ENCODE measurements at places on chromosomes 7 and 10. TPM values are rescaled to one million over a fixed set of nuclear protein-coding genes. Genes with fewer than 3 reads are reported as not detected.

Gene C10orf67
- not detected for total RNA-seq

DNA sequence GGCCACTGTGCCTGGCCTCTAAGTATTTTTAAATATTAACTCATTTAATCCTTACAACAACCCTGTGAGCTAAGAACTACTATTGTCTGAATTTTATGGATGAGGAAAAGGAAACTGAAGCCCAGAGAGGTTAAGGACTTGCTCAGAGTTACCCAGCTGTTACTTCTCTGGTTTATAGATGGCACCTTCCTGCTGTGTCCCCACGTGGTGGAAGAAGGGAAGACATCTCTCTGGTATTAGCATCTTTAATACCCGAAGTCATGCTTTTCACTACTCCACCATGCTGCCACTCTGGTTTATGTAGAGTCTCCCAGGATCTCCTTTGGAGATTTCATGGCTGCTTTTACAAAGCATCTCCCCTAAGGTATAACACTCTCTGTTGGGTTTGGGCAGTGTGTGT is 105.5 kb upstream of the MKLN1 start:
- DNase-seq = no peak

DNA sequence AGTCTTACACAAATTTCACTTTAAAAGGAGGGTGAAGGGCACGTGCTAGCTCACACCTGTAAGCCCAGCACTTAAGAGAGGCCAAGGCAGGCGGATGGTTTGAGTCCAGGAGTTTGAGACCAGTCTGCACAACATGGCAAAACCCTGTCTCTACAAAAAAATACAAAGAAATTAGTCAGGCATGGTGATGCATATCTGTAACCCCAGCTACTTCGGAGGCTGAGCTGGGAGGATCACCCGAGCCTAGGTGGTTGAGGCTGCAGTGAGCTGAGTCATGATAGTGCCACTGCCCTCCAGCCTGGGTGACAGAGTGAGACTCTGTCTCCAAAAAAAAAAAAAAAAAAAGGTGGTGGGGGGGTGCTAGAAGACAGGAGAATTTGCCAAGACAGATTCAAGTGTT is 237.3 kb upstream of the KLF14 start:
- DNase-seq = no peak

DNA sequence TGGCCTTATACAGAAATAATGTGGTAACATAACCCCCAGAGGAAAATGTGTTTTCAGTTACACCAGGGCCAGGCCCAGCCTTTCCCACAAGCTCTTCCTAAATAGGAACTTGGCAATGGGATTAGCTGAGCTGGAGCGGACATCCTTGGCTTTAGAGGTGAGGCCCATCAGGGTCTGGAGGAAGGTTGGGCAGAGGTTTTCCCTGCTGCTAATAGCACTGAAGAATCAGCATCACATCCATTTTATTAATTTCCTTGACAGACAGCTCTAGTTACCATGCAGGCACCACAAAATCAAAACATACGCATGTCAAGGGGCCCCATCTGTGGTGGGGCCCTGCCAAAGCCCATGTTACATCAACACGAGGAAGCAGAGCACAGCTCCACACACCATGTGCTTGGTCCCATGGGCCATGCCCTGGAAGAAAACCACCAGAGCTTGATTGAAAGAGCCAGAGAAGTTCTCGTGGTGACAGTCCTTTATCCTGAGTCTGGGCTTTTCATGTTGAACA is 566.6 kb downstream of the KCNMA1 start:
- DNase-seq = no peak

GRCh38 chr10:12721334-12721733 is 280.2 kb downstream of the CCDC3 start:
- no peak for DNase-seq

DNA sequence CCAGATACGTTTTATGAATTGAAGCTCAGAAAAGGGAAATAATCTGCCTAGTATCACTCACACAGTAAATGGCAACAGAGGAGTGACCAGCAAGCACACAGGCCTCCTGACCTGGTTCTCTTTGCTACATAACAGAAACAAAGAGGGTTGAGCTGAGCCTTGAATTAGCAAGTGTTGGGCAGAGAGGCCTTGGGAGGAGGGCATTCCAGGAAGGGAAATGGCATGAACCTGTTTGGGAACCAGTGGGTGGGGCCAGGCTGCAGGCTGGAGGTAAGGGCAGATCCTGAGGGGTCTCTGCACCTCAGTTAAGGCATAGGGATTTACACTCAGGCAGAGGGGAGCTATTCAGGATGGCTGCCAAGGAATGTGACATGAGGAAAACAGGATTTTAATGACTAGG is 24.8 kb upstream of the CYCS start:
- DNase-seq = no peak

DNA sequence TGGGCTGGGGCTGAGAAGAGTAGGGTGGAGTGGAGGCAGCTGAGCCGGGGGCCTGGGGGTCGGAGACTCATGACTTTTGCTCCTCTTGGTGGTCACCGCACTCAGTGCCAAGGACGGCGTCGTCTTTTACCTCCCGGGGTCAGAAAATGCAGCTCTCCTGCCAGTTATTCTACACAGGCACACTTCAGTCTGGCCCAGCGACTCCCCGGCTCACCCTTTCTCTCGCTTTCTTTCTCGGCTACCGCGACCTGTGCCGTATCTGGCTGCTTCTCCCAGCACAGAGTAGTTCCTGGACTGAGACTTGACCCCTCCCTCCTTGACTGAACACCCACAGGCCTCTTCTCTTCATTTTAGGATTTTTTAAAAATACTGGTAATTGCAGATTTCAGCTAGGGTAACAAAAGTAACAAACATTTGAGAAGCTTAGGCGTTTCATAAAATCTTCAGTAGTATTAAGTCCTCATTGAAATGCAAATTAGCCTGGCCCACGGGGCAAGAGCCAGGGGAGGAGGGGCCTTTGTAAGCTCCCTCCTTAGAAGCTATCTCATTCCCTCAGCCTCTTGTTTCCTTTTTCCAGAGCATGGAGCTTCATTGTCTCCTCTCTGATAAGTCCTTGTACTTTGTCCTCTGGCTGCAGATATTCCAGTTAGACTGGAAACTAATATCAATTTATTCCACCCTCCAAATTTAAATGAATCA is 1.1 kb upstream of the PRLHR start:
- DNase-seq = no peak

- DNase-seq = no peak
Observed at GRCh38 chr7:90980545-90980944, 283.7 kb upstream of the FZD1 start.

- no peak for DNase-seq
Observed at GRCh38 chr7:739455-739982, 12.4 kb upstream of the PRKAR1B start.

Gene MSS51
- 3.3 TPM for total RNA-seq

GRCh38 chr7:24334012-24334411 is 50.0 kb downstream of the NPY start:
- DNase-seq = no peak

GRCh38 chr10:119243967-119244366 is 36.6 kb downstream of the GRK5 start:
- DNase-seq = no peak

Gene CAMK2B
- 2.7 TPM for total RNA-seq

DNA sequence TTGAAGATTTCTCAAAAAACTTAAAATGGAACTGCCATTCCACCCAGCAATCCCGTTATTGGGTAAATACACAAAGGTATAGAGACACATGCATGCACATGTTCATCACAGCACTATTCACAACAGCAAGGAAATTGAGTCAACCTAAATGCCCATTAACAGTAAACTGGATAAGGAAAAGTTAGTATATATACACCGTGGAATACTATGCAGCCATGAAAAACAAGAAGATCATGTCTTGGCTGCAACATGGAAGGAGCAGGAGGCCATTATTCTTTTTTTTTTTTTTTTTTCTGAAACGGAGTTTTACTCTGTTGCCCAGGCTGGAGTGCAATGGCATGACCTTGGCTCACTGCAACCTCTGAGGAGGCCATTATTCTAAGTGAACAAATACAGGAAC is 749.0 kb downstream of the MAGI2 start:
- no peak for DNase-seq

Data from Peyer's patch (tissue), 4 donors.